Breast epithelium (tissue), 4 donors: ENCODE measurements at places on chromosomes 12 and 14. TPM values are rescaled to one million over a fixed set of nuclear protein-coding genes. Genes with fewer than 3 reads are reported as not detected.

Gene NABP2
- total RNA-seq = 27.5 TPM

DNA sequence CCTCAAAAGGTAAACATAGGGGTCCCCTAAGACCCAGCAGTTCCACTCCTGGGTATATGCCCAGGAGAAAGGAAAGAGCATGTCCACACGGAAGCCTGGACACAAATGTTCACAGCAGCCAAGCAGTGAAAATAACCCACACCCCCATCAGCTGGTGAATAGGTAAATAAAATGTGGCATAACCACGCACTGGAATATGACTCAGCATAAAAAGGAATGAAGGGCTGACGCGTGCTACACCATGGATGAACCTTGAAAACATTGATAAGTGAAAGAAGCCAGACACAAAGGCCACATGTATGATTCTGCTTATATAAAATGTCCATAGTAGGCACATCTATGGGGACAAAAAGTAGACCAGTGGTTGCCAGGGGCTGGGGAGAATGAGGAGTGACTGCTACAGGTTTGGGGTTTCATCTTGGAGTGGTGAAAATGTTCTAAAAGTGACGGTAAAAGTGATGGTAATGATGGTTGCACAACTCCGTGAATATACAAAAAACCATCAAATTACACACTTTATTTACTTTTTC, 3.8 kb upstream of the SCARB1 start:
- no peak for DNase-seq

Gene PMCH
- total RNA-seq = not detected

GRCh38 chr14:29236848-29237247, 470.3 kb downstream of the FOXG1 start:
- DNase-seq = no peak

DNA sequence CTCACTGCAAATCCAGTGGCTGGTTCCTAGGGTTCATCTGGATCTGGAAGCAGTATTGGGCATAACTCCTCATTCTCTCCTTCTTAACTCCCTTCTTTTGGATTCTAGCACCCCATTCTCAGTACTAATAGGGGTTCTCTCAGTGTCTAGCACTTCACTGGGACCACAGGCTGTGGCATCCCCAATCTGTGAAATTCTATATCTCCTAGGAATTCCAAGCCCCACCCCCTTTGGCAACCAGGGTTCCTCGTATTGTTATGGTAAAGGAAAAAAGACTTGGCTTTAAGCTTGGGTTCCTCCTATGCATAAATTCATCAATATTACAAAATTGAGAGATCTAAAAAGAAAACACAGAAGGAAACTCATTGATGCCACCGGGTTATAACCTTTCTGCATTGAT, 45.0 kb upstream of the FBXO21 start:
- DNase-seq = no peak

GRCh38 chr12:31324116-31324844, 1.7 kb downstream of the SINHCAF start:
- DNase-seq = peak; percentile 84

DNA sequence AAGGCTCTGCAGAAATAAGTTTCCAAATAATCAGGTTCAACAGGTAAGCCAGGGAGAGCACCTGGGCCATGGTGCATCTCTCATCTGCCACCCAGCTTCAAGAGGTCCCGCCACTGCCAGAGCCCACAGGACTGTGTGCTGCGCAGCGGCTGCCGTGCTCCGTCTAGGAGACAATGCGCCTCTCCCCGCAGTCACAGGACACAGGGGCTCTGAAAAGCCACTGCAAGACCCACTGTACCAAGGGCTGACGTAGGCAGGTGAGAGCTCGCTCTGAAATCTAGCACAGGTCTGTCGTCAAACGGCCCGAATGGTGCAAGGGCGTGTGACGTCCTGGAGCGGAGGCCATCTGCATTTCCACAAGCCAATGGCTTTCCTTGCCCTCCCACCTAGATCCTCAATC, 201.1 kb downstream of the CALM1 start:
- DNase-seq = no peak

DNA sequence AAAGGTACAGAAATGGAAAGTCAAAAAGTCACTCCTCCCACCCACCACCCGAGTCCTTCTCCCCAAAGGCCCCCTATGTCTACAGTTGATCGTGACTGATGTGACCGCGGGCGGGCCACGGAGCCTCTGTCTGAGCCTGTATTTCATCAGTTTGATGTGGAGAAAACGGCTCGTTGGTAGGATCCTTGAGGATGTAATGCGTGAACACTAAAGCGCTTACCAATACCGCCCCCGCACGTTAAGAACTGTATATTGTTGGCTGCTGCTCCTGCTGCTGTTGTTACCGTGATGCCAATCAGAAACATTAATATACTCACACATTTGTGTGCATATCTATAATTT, 24.6 kb upstream of the UBC start:
- DNase-seq = peak; percentile 78

DNA sequence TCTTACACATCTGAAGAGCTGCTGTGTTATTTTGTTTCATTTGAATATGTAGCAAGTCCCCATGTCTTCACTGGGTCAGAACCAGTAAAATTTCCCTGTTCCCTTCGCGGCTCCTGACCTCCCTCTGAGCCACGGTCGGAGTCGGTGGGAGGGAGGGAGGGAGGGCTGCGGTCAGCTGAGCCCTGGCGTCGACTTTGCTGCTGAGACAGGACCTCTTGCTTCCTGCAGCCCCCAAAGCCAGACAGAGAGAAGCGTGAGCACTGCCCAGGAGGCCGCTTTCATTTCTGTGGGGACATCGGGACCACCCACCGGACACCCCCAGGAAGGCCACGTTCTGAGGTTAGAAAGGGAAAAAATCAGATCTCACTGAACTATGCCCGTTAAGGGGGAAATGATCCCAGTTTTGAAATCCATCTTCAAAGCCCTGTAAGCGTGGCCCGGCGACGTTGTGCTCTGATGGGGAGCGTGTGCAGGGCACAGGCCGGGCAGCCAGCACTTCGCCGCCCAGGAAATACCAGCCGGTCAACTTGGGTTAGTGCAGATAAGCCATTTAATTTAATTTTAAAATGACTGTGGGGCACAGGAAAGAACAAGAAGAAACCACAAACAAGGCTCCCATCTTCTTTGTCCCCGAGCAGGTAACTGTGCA, 42.1 kb downstream of the NOC4L start:
- DNase-seq = no peak

Gene SOAT2
- total RNA-seq = not detected

- DNase-seq = no peak
Observed at GRCh38 chr12:15216036-15216889, 5.0 kb downstream of the RERG start.

DNA sequence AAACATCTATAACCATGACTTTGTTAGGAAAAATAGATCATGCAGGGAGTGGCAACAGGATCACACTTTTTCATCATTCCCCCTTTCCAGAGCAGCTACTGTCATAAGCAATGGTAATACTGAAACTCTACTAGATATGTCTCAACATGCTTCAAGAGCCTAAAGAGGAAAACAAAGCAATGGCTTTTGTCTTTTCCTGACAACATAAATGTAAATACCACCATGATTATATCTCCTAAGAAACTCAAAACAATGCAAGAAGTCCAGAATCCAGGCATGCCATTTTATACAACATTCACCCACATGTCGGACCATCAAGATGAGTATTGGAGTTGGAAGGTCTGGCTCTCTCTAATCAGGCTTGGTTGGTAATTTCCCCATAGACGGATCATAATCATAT, 78.7 kb downstream of the KIF21A start:
- no peak for DNase-seq

DNA sequence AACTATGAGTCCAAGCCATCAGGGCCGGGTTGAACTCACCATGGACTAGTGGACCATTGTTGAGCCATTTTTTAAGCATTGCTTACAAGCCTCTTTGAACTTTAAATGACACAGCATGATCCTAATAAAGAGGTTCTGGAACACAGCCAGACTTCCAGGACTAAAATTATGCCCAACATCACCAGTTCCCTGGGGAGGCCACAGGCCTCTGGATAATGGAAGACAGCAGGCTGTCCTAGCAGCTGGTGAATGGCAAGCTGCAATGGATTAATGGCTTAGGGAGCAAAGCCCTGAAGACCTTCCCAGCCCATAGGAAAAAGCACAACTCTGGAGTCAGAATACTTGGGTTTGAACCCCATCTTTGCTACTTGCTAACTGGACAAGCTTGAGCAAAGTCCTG, 71.3 kb downstream of the FLRT2 start:
- DNase-seq = no peak

DNA sequence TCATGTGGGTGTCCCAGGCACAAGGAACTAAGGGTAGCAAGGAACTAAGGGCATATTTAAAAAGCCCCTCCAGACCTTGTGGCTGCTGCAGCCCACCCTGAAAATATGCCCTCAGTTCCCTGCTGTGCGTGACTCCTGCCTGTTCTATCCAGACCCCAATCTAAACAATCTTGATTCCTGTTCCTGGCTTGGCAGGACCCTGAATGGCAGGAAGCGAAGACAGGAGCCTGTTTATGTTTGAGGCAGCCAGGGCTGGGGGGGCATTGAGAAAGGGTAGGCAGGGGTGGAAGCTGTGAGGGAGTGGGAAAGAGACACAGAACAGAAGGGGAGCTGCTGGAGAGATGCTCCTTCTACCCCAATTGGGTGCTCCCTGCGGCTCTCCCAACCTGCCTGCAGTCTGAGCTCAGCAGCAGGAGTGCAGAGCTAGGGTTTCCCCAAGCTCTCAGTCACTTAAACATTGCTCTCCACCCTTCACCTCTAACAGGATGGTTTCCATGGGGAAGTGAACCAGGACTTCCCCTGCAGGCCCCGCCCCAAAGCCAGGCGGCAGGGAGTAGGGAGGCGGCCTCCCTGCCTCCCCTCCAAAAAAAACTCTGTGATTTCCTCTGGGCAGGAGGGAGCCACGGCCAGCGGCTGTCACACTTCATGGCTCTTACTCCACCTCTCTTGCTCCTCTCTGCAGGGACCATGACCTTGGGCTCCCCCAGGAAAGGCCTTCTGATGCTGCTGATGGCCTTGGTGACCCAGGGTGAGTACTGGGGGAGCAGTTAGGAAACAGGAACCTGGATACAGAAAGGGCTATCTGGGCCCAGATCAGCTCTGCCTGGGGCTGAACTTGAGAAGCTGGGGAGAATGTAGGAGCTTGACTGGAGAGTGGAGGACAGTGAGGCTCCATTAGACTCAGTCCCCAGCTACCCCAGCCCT, 4.7 kb downstream of the ACVRL1 start:
- DNase-seq = no peak

DNA sequence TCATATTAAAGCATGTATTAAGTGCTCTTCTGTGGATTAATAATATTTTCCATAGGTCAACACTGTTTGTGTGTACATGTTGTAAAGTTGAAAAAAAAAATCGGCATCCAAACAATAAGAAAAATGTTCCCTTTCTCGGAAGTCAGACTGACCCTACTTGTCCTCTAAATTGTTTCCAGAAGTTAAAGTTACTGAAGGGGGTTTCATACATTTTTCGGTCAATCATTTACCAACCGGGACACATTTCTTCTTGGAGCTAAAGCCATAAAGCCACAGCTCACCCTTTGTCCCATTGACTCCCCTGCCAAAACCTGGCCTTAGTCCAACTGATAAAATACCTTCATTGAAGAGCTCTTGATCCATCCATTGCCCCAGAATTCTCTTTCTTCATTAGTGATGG, 230.0 kb downstream of the ANO2 start:
- DNase-seq = no peak

Gene FGFR1OP2
- 111 TPM for total RNA-seq

GRCh38 chr14:53767566-53767965, 189.1 kb downstream of the BMP4 start:
- DNase-seq = no peak

Gene KRT1
- total RNA-seq = not detected

Gene GPD1
- total RNA-seq = 4,731 TPM

DNA sequence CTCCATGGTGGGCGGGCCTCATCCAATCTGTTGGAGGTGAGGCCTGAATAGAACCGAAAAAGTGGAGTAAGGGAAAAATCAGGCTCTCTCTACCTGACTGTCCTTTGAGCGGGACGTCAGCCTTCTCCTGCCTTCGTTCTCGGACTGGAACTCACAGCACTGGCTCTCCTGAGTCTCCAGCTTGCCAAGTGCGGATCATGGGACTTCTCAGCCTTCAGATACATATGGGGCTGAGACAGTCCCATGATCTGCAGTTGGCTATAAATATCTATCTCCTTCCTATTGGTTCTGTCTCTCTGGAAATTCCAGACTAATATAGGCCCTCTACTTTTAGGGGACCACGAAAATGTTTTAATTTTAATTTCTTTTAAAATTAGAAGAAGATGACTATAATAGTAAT, 29.7 kb upstream of the PLEK2 start:
- DNase-seq = no peak

- no peak for DNase-seq
Observed at GRCh38 chr14:64628940-64629408, 75.2 kb upstream of the PLEKHG3 start.

DNA sequence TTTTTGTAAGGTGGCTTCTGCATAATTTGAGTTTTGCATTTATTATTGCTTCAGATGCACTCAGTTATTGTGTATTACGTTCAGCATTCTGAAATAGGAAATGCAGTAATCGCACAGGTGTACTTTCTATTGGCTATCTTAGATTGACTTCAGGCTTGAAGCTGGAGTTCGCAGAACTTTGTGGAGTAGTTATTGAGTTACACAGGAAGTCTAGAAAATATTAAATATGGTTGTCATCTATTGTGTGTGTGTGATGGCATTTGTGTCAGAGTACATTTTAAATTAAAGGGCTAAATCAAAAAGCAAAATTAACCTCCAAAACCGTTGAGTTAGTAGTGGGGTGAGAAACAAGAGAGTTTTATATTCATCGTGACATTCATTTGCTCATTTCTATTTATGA, 2.7 kb downstream of the ARID2 start:
- DNase-seq = no peak

DNA sequence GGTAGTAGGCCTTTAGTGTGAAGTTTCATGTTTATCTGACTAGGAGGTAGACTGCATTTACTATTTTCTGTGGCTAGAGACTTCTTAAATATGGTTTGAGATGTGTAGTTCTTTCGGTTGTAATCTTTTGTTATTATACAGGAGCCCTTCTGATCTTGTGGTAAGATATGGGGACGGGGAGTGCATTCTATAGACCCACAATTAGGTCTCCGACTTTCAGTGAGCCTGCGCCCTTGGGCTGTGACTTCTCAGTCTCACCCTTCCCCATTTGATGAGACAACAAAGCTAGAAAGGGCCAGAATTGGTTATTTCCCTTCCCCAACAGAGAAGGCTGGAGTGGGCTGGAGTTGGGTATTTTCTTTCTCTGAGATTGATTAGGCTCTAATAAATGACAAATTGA, 130.0 kb downstream of the MSRB3 start:
- DNase-seq = no peak

- no peak for DNase-seq
Observed at GRCh38 chr14:78790271-78790670, 620.1 kb downstream of the NRXN3 start.

Gene JAG2
- 15.4 TPM for total RNA-seq

DNA sequence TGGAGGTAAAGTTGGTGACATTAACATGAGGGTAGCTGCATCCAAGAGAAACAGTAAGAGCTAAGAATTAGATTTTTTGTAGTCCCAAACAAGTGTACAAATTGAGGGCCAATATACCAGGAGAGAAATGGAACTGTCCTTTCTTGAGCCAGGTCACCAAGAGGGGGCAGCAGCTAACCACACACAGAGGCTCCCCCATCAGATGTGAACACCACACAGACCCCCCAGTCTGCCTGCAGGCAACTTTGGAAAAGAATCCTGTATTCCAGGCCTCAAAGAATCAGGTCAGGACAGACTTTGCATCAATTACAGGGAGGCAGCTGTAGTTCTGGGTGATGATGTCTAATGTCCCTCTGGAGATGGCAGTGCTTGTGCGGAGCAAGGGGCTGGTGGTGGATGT, 77.9 kb downstream of the SPTB start:
- no peak for DNase-seq

- DNase-seq = no peak
Observed at GRCh38 chr12:112967858-112968257, 10.5 kb upstream of the OAS2 start.

Gene PTGER2
- total RNA-seq = 4.9 TPM
